ENCODE measurements at places on chromosomes 6 and 20. TPM values are rescaled to one million over a fixed set of nuclear protein-coding genes. Genes with fewer than 3 reads are reported as not detected.

DNA sequence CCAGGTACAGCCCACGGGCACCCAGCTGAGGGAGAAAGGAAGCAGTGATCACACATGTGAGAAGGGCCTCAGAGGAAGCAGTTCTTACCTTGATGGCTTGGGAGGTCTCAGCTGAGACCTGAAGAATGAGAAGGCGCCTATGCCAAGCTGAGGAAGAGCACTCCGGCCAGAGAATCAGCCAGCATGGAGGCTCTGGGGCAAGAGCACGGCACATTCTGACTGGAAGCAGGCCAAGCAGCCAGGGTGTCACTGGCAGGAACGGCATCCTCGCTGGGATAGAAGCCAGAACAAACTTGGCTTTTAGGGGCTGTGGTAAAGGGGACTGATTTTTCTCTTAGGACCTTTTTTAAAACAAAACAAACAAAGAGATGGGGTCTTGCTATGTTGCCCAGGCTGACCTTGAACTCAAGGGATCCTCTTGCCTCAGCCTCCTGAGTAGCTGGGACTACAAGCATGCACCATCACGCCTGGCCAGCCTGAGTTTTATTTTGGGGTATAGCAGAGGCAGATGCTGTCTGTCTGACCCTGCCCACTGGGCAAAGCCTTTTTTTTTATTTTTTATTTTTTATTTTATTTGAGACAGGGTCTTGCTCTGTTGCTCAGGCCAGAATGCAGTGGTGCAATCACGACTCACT, 17.6 kb downstream of the GHRH start:
- DNase-seq: no peak

DNA sequence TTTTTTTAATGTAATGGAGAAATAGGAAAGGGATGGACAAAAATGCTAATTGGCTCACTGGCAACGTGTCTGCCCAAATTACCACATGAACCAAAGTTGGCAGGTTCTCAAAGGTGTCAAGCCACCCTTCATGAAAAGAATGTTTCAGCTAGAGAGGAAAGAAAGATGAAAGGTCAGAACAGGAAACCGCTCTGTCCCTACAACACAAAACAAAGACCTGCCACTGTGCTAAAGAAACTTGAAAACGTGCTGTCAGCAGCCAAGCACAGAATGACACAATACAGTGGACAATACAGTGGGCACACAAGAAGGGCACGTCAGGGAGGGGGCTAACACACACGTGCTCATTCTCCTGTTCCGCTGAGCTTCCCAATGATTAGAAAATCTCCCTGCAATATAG, 4.9 kb downstream of the PREP start:
- DNase-seq: peak; percentile 38

DNA sequence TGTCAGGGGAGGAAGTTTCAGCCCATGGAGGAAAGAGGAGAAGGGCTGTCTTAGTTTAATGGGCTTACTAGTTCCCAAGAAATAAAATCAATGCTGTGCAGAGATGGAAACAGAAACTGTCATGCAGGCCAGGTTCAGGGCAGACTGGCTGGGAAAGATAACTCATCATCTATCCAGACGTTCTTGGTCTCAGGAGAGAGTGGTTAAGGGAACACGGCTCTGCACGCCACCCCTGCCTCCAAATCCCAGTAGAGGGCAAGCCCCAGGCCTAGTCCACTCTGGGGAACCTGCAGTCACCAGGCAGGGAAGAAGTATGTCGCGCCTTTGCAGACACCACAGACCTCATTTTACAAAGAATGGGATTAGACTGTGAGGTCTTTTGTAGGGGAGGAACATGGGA, 12.5 kb downstream of the ALDH8A1 start:
- DNase-seq: no peak

GRCh38 chr6:119727504-119728219, 378.1 kb upstream of the MAN1A1 start:
- DNase-seq: peak; percentile 38

GRCh38 chr6:121612927-121613326, 177.5 kb downstream of the GJA1 start:
- no peak for DNase-seq

DNA sequence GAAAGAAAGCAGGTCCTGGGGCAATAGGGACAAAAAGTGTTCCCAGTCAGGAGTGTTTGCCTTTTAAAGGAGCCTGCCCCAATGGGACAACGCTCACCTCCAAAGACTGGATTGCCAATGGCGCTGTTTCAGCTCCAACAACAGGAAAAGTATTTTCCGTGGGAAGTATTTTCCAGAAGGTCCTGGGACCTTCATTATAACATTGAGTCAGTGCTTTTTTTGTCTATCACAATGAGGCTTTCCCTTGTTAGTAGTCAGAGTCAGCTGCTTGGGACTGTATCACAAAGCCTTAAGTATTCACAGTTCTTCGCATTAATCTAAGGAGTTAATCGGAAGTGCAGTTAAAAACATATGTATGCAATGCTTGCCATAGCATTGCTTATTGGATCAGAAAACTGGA, 17.3 kb downstream of the TRAF3IP2 start:
- no peak for DNase-seq

GRCh38 chr6:156872903-156873302, 95.7 kb downstream of the ARID1B start:
- no peak for DNase-seq

GRCh38 chr20:18634501-18634900, 46.6 kb downstream of the DTD1 start:
- DNase-seq: no peak

DNA sequence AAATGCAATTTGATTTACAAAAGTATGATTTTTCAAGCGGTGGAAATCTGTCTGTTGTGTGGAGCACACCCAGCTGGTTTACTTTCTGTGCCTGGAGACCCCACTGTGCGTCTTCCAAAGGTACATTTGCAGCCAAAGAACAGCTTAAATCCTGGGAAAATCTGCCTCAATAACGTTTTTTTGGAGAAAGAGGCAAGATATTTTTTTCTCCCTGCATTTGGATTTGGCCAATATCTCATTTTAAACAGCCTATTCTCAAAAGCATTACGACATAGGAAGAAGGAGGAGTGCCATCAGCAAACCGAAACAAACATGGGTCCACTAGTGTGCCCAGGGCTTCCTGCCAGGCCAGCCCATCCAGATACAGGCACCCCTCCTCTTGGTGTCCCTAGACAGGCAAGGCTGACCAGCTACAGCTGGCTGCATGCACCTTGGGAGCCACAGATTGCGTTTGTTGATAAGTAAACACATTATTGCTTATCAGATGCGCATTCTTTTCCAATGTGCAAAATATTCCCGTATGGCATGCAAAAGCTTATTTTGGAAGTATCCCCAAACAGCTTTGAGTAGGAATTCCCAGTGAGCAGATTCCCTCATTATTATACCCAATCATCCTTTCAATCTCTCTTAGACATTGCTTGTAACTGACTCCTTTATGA, 184.5 kb upstream of the MARCKS start:
- DNase-seq: no peak

GPR6 gene
- total RNA-seq: not detected

SLC22A16 gene
- total RNA-seq: not detected

SAMD10 gene
- 2.8 TPM for total RNA-seq

SLPI gene
- total RNA-seq: not detected
